ENCODE measurements at places on chromosomes 1 and 21. TPM values are rescaled to one million over a fixed set of nuclear protein-coding genes. Genes with fewer than 3 reads are reported as not detected.

RGL1 gene
- 1.3 TPM for total RNA-seq

OR2T2 gene
- not detected for total RNA-seq

ST6GALNAC5 gene
- total RNA-seq: 1.2 TPM

TSPEAR gene
- not detected for total RNA-seq

BRINP3 gene
- total RNA-seq: not detected

FNDC5 gene
- not detected for total RNA-seq

AADACL4 gene
- not detected for total RNA-seq

MXRA8 gene
- 0.74 TPM for total RNA-seq

AADACL3 gene
- total RNA-seq: not detected

GPR61 gene
- total RNA-seq: not detected

RBM34 gene
- total RNA-seq: 82.0 TPM

NR5A2 gene
- 0.91 TPM for total RNA-seq

FAM177B gene
- not detected for total RNA-seq

CR1 gene
- total RNA-seq: 0.07 TPM

OPTC gene
- not detected for total RNA-seq

SPRR2A gene
- not detected for total RNA-seq

C1QB gene
- 0.32 TPM for total RNA-seq

Data from HCT116 (cell line).